ENCODE measurements at places on chromosomes 3 and 15.

GRCh38 chr3:71907996-71908395 is 123.0 kb upstream of the PROK2 start:
- DNase-seq = no peak

- DNase-seq = no peak
Observed at GRCh38 chr3:184579513-184579912, 17.9 kb downstream of the EPHB3 start.

GRCh38 chr3:50430950-50431435 is 71.7 kb upstream of the TMEM115 start:
- peak; percentile 73 for DNase-seq

- DNase-seq = no peak
Observed at GRCh38 chr15:52361494-52361893, 65.9 kb upstream of the MYO5C start.

GRCh38 chr3:11539677-11540076 is 104.0 kb downstream of the VGLL4 start:
- no peak for DNase-seq

Data from SK-N-DZ (cell line).